Astrocyte of the spinal cord (primary cell): ENCODE measurements at places on chromosomes 7 and 10.

DNA sequence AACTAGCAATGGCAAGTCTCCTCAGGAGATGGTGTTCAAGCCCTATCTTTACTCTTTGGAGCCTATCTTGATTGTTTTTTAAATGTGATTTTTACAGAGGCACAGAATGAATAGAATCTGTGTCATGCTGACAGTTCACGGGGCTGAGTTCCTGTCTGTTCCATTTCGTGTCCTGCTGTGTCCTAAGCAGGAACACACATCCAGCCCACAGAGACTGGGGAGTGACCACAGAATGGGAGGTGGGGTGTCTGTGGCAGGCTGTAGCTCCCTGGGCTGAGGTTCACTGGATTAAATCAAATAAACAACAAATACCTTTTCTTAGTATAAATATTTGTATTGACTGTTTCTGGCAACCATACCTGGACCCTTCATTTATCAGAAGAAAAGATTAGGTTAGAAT, 73.4 kb upstream of the CARD11 start:
- no peak for DNase-seq

GRCh38 chr7:155377838-155378579, 79.9 kb upstream of the EN2 start:
- DNase-seq, result peak; percentile 11

DNA sequence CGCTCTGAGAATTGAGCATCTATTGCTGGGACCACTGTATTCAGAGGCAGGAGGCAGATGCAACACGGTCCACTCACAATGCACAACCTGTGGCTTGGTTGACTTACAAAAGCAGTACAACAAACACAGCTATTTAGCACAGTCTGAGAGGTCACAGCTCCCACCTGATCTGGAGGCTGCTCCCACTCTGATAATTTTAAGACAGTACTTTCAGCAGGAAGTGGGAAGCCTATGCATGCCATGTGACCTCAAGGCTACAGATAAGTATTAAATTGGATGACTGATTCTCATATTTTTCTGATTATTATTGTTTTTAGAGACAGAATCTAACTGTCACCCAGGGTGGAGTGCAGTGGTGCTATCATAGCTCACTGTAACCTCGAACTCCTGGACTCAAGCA, 659.3 kb downstream of the PARD3 start:
- no peak for DNase-seq

- peak; percentile 40 for DNase-seq
Measured at GRCh38 chr7:816751-817671, 15.3 kb upstream of the SUN1 start.

DNA sequence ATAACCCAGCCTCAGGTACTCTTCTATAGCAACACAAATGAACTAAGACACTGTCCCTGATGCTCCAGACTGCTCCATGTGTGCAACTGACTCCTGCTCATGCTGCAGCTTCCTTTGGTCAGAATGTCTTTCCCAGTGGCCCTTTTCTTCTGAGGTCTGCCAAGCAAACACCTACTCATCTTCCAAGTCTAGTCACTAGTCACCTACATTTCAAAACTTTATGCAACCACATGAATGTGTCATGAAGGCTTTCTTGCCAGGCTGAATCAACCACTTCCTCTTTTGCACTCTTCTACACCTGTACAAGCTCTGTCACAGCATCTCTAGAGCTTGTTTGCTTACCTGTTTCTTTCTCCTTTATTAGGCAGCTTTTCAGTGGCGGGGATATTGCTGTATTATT, 75.8 kb downstream of the LSMEM1 start:
- no peak for DNase-seq

DNA sequence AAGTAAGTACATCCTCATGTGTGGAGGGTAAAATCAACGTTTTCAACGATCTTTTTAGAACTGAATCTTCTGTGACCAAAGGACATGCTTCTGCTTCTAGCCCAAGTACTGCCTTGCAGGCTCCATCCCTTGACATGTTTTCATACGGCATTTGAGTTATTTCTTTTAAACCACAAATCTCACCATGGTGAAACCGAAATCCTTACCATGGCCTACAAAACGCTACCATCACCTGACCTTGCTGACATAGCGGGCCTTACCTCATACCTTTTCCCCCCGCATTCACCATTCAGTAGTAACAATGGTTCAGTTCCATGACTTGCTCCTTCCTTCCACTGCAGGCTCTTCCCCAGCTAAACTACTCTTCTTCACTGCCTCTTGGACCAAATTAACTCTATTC, 3.5 kb downstream of the RNF216 start:
- no peak for DNase-seq

- DNase-seq, result no peak
Measured at GRCh38 chr7:36777855-36778254, 53.6 kb upstream of the AOAH start.

GRCh38 chr7:17275749-17276671, 22.4 kb upstream of the AHR start:
- DNase-seq, result peak; percentile 96

DNA sequence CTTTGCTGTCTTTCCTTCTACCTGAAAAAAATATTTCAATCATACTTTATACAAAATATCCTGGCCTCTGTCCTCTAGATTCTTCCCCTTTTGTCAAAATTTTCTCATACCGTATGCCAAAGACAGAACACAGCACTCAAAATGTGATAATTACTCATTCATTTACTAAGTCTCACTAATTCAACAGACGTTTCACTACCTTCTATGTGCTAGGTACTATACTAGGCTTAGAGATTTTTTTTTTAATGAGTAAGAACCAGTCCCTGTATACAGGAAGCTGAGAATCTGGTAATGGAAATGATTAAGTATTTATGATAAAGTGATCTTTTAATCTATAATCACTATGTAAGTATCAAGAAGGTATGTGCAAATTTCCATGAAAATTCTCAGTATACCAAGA, 128.0 kb downstream of the ELAPOR2 start:
- no peak for DNase-seq

- DNase-seq, result no peak
Measured at GRCh38 chr10:81405399-81405798, 469.6 kb upstream of the NRG3 start.

GRCh38 chr7:30870821-30871518, 40.7 kb upstream of the AQP1 start:
- no peak for DNase-seq

GRCh38 chr10:119221666-119222065, 14.3 kb downstream of the GRK5 start:
- no peak for DNase-seq

DNA sequence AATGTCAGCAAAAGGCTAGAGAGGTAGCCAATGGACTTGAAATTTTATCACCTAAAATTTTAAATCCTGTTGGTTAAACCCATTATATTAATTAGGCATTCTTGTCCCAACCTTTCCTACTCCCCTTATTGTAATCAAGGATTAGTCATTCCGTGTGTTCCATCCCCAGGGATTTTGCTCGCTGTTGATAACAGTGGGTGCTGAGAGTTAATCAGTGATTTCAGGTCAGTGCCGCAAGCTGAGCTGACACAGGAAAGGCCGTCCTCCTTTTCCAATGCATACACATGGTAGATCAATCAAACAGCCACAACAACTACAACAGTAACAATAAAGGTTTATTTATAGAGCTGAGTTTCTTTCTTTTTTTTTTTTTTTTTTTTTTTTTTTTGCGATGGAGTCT, 271.4 kb downstream of the ACTR3B start:
- DNase-seq, result no peak

DNA sequence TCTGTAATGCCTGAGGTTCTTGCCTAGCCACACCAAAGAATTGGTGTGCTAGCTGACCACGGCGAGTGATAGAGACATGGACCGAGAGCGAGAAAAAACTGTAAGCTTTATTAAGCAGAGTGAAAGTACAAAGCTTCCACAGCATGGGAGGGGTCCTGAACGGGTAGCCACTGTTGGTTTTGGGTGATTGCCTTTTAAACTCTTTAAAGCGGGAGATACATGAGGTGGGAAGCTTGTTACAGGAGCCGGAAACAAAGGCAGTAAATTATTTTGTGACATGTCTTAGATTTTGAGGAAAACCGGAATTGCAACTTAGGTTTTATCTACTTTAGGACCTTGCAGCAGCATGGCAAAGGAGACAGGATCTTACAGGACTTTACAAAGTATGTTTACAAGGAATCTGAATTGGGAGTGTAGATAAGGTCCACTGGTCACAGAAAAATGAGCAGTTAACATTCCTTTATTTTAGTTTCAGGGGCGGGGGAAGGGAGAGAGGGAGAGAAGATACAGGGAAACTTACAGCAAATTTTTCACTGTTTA, 252.7 kb upstream of the MBL2 start:
- peak; percentile 45 for DNase-seq

DNA sequence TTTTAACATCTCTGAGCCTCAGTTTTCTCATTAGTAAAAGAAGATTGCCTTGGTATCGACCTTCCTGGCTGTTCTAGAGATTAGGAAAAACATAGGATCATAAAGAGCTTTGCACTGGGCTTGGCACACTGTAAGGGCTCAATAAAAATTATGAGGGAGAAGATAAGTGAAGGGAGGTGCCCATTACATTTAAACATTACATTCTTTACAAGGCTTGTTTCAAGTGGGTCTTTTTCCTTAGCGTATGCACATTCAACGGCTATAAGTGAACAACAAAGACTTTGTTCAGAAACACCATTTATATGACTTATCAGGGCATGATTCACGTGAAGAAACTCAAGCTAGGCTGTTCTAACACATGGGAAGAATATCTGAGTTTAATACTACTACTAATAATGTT, 351.9 kb upstream of the NPVF start:
- DNase-seq, result no peak

DNA sequence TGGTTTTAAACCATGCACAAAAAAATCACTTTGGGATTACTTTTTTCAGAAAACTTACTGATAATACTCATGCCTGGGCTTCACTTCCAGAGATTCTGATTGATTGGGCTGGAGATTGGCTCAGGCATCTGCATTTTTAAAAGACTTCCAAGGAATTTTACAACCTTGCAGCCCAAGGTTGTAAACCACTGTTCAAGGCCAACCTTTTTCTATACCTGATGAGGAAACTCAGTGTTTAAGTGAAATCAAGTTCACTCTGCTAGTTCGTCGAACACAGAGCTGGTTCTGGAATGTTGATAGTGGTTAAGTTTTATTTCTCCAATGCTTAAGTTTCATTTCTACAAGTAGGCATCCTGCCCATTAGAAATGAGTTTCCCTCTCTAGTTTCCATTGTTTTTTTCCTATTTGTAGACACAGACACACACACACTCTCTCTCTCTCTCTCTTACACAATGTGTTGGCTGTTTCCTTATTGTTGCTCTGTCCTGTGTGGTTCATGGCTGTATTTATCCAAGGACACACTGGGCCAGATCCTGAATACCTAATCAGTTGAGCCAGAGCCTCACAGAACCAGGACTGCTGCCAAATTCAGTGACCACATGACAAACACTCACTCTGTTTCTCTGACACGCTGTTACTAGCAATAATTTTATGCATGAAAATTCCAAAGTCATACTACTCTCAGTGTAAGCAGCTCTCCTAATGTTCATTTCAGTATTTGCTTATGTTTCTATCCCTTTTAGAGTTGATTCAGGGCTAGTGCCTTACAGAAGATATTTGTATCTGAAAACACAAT, 3.7 kb upstream of the IFIT1B start:
- peak; percentile 91 for DNase-seq

DNA sequence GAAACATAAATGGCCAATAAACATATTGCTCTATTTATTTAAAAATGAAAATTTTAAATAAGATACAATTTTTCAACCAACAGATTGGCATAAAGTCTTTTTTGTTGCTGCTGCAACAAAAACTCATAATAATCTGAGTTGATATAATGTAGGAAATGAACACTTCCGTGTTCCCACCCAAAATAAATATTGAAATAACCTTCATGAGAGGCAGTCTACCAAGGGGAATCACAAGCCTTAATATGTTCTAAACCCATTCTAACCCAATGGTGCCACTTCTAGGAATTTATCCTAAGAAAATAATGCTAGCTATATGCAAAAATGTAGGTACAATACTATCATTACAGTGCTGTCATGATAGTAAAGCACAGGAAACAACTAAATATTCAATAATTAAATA, 39.1 kb downstream of the SLC25A13 start:
- no peak for DNase-seq

GRCh38 chr7:108425714-108426275, 30.4 kb downstream of the NRCAM start:
- no peak for DNase-seq

- peak; percentile 7 for DNase-seq
Measured at GRCh38 chr10:62153191-62153590, 115.5 kb downstream of the RTKN2 start.
